Thyroid gland (tissue), 4 donors: ENCODE measurements at places on chromosomes 16 and 17. TPM values are rescaled to one million over a fixed set of nuclear protein-coding genes. Genes with fewer than 3 reads are reported as not detected.

DNA sequence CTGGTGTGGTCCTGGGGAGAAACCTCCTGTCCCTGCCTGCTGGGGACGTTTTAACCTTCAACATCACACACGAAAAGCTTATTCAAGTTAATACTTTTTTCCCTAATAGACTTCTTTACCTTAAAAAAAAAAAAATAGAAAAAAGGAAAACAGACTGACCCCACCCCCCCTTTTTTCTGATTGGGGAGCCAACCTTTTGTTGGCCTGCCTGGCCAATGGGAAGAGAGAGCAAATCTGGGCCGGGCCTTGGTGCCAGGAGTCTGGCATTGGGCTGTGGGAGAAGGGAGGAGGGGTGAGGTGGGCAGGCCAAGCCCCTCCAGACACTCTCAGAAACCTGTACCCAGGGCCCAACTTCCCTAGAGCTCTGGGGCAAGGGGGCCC is 3.0 kb downstream of the CBX8 start:
- no peak overlapping the region for H3K27ac ChIP-seq
- H3K27me3 ChIP-seq: peaks cover 50% of the 10 kb centered on the region
- H3K4me3 ChIP-seq: no peak overlapping the region

- H3K36me3 ChIP-seq: peaks cover 41% of the 10 kb centered on the region
- H3K4me1 ChIP-seq: peaks cover 4% of the 10 kb centered on the region
- H3K27ac ChIP-seq: no peak overlapping the region
- H3K4me3 ChIP-seq: no peak overlapping the region
- peak; percentile 35 for DNase-seq
Observed at GRCh38 chr17:42819939-42820535, 4.0 kb downstream of the BECN1 start.

- peaks cover 14% of the 10 kb centered on the region for H3K4me1 ChIP-seq
- peaks cover 16% of the 10 kb centered on the region for H3K36me3 ChIP-seq
- H3K27ac ChIP-seq: no peak overlapping the region
- H3K4me3 ChIP-seq: no peak overlapping the region
Observed at GRCh38 chr16:11123666-11124065, 132.3 kb downstream of the SOCS1 start.

- H3K4me3 ChIP-seq: peak overlapping the region; percentile 16
- no peak for DNase-seq
- no peaks in the 10 kb centered on the region for H3K27me3 ChIP-seq
- H3K4me1 ChIP-seq: peaks cover 30% of the 10 kb centered on the region
Observed at GRCh38 chr17:7613769-7614424, 800 bp downstream of the FXR2 start.

DNA sequence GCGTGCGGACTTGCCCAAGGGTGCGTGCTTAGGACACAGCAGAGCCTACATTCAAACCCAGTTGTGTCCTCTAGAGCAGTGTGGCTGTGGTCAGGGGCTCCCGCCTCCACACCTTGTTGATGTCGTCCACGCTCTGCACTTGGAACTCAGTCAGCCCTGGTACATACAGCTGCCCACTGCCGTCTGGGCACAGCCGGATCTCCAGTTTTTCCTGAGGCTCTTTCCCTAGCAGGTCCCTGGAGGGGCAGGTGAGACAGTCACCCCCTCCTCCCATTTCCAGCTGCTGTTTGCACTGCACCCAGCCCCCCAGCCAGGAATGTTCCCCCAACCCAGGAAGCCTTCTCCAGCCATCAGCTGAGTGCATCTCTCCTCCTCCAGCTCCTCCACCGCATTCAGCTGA is 25.7 kb downstream of the KATNB1 start:
- H3K4me1 ChIP-seq: no peaks in the 10 kb centered on the region
- no peak overlapping the region for H3K27ac ChIP-seq
- DNase-seq: no peak
- H3K4me3 ChIP-seq: no peak overlapping the region
- peaks cover 52% of the 10 kb centered on the region for H3K36me3 ChIP-seq

- H3K27ac ChIP-seq: no peak overlapping the region
- DNase-seq: no peak
- H3K36me3 ChIP-seq: no peaks in the 10 kb centered on the region
- no peaks in the 10 kb centered on the region for H3K4me1 ChIP-seq
Observed at GRCh38 chr16:73151225-73151624, 103.3 kb upstream of the ZFHX3 start.

GRCh38 chr16:75922250-75922649 is 196.0 kb upstream of the CPHXL start:
- no peaks in the 10 kb centered on the region for H3K36me3 ChIP-seq
- H3K4me3 ChIP-seq: no peak overlapping the region
- H3K27me3 ChIP-seq: no peaks in the 10 kb centered on the region
- no peak overlapping the region for H3K27ac ChIP-seq

DNA sequence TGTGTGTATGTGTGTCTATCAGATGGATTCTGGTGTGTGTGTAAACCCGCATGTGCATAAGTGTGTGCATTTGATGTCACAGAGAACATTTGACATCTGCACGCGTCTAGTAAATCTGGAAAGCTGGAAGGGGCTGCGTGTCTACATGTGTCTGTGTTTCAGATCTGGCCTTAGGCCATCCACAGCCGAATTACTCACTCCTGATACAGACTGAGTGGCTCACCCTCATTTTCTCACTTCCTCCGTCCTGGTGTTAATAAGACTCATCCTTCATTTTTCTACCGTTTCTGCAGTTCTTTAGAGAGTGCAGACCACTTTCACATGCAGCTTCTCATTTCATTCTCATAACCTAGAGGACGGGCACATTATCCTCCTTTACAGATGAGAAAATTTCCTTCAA is 491.6 kb downstream of the CDH13 start:
- DNase-seq: no peak
- H3K4me3 ChIP-seq: no peak overlapping the region
- H3K4me1 ChIP-seq: no peaks in the 10 kb centered on the region
- H3K27me3 ChIP-seq: no peaks in the 10 kb centered on the region
- no peak overlapping the region for H3K27ac ChIP-seq
- no peaks in the 10 kb centered on the region for H3K36me3 ChIP-seq

DNA sequence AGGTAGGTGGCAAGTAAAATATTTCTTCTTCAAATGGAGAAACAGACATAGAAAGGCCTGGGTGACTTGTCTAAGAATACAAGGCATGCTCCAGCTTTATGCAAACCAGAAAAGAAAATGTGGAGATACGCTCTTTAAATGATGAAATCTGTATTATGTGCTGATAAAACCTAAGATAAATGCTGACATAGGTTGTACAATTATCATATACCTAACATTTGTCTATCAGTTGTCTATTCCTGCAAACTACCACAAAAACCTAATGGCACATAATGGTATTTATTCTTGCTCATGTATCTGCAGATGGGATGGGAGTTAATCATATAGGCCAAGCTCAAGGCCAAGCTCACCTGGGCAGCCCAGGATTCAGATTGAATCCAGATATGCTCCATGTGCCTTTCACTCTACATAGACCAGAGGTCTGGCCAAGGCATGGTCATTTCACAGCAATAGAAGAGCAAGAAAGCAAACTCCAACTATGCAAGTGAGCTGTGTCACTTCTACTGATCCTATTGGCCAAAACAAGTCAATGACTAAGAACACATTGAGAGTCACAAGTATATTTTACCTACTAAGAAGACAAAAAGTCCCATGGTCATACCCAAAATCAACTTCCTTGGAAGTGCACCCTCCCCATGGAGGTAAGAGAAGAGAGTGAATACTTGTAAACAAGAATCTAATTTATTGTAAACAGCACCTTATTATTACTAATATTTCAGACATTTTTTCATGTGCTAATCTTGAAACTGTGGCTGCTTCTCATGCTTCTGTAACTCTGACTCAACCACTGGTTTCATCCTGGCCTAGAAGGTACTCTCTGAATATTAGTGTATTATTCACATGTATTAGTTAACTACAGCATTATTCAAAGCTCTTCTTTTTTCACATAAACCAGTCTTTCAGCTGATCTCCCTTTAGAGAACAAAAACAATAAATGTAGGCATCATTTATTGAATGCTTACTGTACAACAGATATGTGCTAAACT is 270.7 kb upstream of the SOX9 start:
- no peak overlapping the region for H3K4me3 ChIP-seq
- H3K4me1 ChIP-seq: no peaks in the 10 kb centered on the region
- no peaks in the 10 kb centered on the region for H3K36me3 ChIP-seq
- no peak overlapping the region for H3K27ac ChIP-seq
- no peak for DNase-seq
- no peaks in the 10 kb centered on the region for H3K27me3 ChIP-seq

- no peak overlapping the region for H3K4me3 ChIP-seq
- DNase-seq: no peak
- H3K4me1 ChIP-seq: peaks cover 3% of the 10 kb centered on the region
- no peak overlapping the region for H3K27ac ChIP-seq
- H3K27me3 ChIP-seq: peaks cover 17% of the 10 kb centered on the region
- H3K36me3 ChIP-seq: peaks cover 9% of the 10 kb centered on the region
Observed at GRCh38 chr17:42783062-42783790, 2.8 kb downstream of the WNK4 start.

DNA sequence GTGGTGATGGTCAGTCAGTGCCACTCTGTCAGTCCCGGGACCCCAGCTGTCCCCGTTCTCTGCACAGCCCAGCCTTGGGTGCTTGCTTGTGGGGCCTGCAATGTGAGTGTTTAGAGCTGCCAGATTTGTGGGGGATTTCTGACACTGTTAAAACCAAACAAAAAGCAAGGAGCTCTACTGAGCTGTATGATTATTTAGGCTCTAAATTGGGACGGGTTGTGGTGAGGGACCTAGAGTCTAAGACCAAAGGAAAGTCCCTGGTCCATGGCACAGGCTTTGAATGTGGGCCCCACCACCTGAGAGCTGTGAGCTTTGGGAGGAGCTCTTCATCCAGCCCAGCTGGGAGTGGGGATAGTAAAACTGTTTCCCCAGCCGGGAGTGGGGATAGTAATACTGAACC is 63.3 kb downstream of the KSR1 start:
- no peak overlapping the region for H3K4me3 ChIP-seq
- no peak for DNase-seq
- peak overlapping the region; percentile 50 for H3K27ac ChIP-seq
- peaks cover 39% of the 10 kb centered on the region for H3K4me1 ChIP-seq
- H3K27me3 ChIP-seq: no peaks in the 10 kb centered on the region
- no peaks in the 10 kb centered on the region for H3K36me3 ChIP-seq

- H3K27me3 ChIP-seq: no peaks in the 10 kb centered on the region
- H3K4me1 ChIP-seq: no peaks in the 10 kb centered on the region
- no peak overlapping the region for H3K27ac ChIP-seq
- no peak for DNase-seq
Observed at GRCh38 chr17:76368545-76368944, 14.8 kb upstream of the PRPSAP1 start.

DNA sequence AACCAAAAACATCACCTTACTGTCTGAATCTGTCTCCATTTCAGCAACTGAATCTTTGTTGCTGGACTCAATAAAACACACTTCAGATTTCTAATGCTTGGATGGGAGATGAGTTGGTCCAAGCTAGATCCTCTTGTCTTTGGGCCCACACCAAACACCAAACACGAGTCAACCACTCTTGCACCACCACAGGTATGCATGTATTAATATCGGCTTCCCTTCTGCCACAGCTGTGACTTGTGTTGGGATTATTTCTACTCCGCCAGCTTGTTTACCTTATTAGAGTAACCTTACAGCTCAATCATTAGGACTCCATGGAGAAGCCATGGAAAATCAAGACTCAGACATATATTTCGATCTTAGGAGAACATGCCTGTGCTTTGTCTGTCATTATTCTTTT is 49.9 kb downstream of the XYLT1 start:
- no peak overlapping the region for H3K27ac ChIP-seq
- no peaks in the 10 kb centered on the region for H3K27me3 ChIP-seq
- H3K4me1 ChIP-seq: peaks cover 8% of the 10 kb centered on the region
- no peak for DNase-seq
- H3K36me3 ChIP-seq: no peaks in the 10 kb centered on the region

DNA sequence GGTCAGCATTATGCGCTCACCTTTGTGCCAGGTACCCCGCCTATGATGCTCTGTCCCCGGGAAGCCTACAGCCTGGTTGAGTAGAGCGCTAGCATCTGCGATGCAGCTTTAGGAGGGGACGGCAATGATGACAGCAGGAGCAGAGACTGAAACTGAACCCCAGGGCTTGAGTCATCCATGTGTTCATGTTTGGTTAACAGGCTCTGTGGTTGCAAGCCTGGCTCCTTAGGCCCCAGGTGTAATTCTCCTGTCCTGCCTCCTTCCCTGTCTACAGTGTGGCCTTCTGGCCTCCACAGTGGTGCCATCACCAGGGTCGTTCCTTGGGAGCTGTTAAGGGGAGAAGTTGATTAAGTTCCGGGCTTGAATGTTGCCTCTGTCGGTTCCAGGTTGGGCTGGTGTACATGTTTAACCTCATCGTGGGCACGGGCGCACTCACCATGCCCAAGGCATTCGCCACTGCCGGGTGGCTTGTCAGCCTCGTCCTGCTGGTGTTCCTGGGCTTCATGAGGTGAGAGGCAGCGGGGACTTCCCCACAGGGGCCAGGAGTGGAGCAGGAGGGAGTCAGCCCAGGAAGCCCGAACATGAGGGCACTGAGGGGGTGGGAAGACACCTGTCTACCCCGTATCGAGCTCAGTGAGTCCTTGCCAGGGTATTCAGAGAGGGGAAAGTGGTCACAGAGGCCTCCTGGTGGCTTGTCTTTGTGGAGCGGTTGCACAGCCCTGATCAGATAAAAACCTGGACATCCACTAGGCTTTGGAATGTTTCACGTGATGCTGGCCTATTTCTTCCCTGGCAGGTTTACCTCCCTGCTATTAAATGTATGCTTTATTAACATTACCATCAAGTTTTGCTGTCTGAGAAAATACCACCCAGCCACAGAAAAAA is 9.2 kb upstream of the NAT9 start:
- DNase-seq: peak; percentile 46
- no peak overlapping the region for H3K4me3 ChIP-seq
- H3K36me3 ChIP-seq: no peaks in the 10 kb centered on the region
- H3K27ac ChIP-seq: no peak overlapping the region

- H3K27ac ChIP-seq: no peak overlapping the region
- no peaks in the 10 kb centered on the region for H3K36me3 ChIP-seq
- no peak overlapping the region for H3K4me3 ChIP-seq
- peaks cover 9% of the 10 kb centered on the region for H3K4me1 ChIP-seq
- H3K27me3 ChIP-seq: no peaks in the 10 kb centered on the region
- no peak for DNase-seq
Observed at GRCh38 chr17:50412188-50412732, 13.8 kb upstream of the ACSF2 start.

DNA sequence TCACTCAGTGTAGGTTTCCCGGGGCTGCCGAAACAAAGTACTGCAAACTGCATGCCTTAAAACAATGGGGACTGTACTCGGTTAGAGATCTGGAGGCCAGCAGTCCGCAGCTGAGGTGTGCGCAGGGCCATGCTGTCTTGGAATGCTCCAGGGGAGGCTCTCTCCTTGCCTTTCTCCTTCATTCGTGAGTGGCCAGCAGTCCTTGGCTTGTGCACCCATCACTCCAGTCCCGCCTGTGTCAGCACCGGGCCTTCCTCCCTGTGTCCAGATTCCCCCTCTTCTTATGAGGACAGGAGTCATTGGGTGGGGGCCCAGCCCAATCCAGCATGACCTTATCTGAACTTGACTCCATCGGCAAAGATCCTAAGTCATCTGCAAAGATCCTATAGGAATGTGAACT is 43.4 kb downstream of the COX4I1 start:
- DNase-seq: no peak
- H3K27me3 ChIP-seq: no peaks in the 10 kb centered on the region
- H3K4me1 ChIP-seq: no peaks in the 10 kb centered on the region
- H3K36me3 ChIP-seq: no peaks in the 10 kb centered on the region
- H3K27ac ChIP-seq: no peak overlapping the region
- no peak overlapping the region for H3K4me3 ChIP-seq

The SNRNP25 gene
- total RNA-seq: 16.1 TPM

The CLDN9 gene
- not detected for total RNA-seq

The HOXB4 gene
- total RNA-seq: 0.81 TPM

The C16orf86 gene
- total RNA-seq: 5.1 TPM

The HS3ST4 gene
- not detected for total RNA-seq
